HCEC 1CT (cell line): ENCODE measurements at places on chromosomes 2 and 18.

DNA sequence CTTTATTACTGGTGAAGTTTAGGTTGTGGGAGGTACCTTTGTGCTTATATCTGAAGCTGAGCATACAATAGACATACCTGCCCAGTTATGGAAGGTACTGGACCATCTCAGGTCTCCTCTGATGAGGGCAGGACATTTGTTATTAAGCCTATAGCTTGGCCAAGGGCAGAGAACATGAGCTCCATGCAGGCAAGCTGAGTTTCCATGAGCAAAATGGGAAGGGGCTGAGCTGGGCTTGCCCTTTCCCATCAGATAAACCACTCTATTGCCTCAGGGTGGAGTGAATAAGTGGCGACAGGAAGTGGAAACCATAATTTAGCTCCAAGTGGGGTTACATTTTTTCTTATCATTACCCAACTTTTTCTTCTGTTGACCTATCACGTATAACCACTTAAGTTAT, 39.9 kb upstream of the EML6 start:
- DNase-seq = no peak

GRCh38 chr2:85516653-85517389, 22.1 kb upstream of the MAT2A start:
- DNase-seq = no peak

DNA sequence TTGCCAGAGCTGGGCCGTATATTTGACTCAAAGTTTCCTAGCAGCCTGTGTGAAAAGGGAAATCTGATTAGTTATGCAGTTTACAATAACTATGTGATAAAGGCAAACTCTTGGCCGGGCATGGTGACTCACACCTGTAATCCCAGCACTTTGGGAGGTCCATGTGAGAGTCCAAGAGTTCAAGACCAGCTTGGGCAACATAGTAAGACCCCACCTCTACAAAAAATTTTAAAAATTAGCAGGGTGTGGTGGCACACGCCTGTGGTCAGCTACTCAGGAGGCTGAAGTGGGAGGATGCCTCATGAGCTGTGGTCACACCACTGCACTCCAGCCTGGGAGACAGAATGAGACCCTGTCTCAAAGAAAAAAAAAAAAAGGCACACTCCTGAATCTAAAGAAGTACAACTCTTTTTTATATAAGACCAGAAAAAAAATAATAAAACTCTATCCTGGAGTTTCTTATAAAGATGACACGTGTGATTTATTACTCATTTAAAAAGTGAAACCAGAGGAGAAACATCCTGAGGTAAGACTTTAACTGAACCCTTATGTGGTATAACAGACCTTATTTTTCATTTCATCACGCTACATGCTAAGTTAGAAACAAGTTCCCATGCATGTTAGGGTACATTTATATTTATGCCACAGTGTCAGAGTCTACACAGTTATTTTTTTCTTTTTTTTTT, 32.6 kb upstream of the KCMF1 start:
- DNase-seq = no peak

DNA sequence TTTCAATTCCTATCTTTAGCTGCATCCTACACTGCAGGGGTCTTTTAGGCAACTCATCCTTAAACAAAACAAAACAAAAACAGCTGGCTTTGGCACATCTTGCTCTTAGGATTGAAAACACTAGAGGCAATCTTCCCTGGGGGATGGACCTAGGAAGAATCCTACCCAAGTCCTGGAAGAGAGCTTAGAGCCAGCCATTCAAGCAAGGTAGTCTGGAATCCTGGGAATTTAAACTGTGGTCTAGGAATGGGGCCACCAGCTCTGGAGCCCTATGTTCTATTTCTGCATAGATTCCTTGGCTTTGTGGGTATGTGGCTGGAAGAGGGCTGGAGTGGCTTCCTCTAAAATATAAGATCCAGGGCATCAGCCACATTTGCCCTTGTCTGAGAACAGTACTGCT, 27.7 kb downstream of the MYL1 start:
- no peak for DNase-seq

GRCh38 chr2:44723921-44724320, 217.6 kb upstream of the SIX3 start:
- no peak for DNase-seq

GRCh38 chr18:24736662-24737330, 276.4 kb downstream of the HRH4 start:
- no peak for DNase-seq
